ENCODE measurements at places on chromosomes 7 and 10.

DNA sequence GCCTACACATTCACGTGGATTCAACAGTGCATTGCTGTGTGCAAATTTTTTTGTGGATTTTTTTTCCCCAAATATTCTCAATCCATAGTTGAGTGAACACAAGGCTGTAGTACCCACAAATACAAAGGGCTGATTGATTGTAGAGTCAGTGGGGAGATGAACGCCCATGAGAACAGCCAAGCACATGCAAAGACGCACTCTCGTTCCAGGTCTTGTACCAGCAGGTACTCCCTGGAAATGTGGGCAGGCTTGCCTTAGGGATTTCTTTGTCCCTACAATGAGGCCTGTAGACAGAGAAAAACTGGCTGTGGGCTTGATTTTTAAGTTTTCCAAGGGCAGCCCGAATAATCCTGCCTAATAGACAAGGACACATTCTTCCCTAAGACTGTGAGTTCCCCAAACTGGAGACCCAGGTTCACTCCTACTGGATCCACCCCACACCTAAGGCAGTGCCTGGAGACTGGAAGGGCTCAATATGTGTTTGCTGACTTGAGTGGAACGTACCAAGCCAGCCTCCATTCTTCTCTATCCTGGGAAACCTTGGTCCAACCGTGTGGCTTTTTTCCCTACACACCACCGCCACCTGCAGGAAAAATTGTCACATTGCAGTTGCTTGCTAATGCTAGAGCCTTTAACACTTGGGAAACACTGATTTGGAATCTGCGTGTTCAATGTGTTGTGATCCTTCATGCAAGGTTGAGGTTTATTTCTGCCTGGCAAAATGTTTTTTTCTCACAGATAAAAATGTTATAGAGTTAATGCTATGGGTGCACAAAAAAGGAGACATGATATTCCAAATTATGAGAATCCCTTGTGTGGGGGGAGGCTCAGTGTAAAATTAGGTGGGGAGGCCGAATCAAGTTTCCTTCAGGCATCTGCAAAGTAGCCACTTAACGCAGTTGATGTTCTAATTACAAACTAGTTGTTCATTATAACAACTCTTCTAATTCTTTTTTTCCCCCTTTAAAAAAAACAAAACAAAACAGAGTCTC is 49.3 kb downstream of the PPP1R17 start:
- DNase-seq, result peak; percentile 29

DNA sequence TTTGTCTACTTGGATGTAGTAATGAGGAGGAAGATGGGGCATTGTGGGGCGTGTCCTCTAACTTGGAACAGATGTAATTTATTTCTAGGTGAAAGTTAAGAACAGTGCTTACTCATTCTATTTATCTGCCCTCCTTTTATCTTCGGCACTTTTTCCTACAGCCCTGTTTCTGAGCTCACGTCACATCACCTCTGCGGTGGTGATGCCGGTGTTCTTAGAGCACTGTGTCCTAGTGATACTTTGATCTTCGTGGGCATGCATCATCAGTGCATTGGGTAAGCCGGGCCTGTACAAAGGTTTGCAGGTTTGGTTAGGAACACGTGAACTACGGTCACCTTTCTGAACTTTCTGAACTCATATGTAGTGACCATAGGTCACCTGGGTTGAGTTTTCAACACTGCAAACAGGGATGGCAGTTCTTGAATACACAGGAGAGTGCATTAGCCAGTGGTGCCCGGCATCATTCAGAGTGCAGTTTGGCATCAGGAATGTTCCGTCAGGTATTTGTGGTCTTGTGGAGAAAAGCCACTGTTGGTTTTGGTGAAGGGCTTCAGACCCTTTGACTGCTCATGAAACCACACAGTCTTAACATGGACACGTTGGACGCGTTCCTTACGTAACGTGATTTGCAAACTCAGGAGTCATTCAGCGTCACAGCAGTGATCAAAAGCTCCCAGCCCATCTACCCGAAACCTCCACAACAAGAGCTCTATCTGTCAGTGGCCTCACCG is 5.6 kb downstream of the POR start:
- DNase-seq, result no peak

DNA sequence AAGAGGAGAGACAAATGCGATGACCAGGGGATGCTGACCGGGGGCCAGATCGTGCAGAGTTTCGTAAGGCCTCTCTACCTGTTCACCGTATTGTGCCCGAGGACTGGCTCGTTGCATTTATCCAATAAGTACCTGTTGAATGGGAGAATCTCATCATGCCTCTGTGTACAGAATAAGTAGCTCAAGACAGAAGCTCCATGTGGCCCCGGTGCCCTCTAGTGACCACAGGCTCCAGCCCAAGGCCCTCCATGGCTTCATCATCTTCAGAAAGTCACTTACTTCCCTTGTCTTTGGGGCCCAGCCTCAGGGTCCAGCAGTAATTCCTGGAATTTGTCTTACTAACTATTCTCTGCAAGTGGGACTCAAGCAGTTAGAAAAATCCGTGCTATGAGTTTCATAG is 151.0 kb downstream of the CHN2 start:
- peak; percentile 68 for DNase-seq

GRCh38 chr10:43390759-43391158 is 18.2 kb downstream of the HNRNPF start:
- DNase-seq, result no peak

DNA sequence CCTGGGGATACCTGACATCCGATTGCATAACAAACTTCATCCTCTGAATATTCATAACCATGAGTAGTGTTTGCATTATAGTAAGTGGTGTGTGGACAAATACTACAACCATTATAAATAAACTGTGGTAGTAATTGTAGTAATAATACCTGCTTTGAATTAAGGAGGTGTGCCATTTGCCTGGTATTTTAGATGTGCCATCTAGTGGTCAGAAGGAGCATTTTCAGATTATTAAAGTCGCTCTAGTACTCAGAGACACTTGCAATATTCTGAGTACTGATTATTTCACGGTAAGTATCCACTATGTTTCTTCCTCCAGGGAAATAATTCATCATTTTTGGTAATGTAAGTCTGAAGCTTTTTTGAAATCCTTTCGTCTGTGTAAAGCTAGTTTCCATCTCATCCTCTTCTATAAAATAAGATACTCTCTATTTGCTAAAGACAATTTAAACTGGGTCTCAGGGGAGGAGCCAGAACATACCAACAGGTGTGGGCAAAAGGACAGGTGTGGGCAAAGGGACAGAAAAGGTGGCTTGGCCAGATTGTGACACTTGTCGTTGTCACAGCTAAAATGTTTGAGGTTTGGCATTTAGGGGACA is 115.3 kb upstream of the WDR11 start:
- DNase-seq, result peak; percentile 42
